Central memory CD8-positive, alpha-beta T cell (primary cell): ENCODE measurements at places on chromosomes 16 and 17.

- DNase-seq, result no peak
These were observed 3.8 kb downstream of the CMIP start for GRCh38 chr16:81448154-81449131.

DNA sequence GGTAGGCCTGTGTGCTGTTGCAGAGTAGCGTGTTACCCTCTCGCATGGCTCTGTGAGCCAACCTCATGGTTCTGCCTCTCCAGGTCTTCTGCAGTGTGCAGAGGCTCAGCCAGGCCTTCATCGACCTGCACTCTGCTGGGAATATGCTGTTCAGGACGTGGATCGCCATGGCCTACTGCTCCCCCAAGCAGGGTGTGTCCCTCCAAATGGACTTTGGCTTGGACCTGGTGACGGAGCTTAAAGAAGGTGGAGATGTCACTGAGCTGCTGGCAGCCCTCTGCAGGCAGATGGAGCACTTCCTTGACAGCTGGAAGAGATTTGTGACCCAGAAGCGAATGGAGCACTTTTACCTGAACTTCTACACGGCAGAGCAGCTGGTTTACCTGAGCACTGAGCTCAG lies 75.8 kb upstream of the ENDOV start:
- DNase-seq, result no peak

DNA sequence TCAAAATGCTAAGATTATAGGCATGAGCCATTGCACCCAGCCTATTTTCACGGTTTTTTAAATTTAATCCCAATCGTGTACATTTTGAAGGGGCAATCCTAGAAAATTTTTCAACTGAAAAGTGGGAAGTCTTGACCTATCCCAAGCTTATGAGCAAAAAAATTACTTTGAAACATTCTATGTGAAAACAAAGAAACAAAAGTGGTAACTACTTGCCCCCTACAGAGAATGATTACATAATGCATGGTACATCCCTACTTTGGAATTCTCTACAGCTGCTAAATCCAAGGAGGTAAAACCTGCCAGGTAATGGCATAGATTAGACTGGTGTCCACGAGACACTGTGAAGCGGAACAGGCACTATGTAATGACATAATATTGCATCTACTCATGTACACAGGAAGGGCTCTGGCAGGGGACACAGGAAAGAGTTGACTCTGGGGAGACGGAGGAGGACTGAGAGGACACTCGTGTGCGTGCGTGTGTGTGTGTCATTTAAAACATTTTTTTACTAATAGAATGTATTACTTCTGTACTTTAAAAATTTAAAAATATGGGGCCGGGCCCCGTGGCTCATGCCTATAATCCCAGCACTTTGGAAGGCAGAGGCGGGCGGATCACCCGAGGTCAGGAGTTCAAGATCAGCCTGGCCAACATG lies 15.7 kb downstream of the ASGR2 start:
- DNase-seq, result no peak

DNA sequence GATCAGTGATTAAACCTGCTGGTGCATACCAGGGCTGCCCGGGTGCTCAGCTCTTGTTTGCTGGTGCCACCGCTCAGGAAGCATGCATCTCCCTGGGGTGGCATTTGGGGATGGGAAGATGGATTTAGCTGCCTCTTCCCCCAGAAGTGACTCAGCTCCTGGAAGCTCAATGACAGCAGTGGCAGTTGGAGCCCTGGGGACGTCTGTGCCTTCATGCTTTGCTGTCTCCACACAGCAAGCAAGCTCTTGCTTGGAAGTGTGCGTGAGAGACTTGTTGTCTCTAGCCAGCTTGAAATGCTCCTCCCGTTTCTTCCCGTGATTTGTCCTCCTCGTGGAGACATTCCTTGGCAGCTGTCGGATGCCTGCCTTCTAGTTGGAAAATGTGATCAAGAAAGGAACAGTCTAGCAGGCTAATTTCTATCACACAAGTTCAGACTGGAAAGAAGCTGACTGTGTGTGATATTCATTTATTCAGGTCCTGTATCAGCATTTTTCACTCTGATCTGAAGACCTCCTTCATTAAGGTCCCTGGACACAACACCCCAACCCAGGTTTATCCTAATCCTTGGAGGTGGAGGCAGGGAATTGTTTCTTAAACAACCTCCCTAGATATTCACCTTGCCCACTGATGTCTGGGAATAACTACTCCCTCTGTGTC lies 73.0 kb downstream of the BMERB1 start:
- no peak for DNase-seq

- no peak for DNase-seq
These were observed 40.3 kb downstream of the HOXB1 start for GRCh38 chr17:48490451-48490892.

GRCh38 chr17:28973425-28973824 lies 22.1 kb upstream of the PHF12 start:
- DNase-seq, result no peak

- no peak for DNase-seq
These were observed 577 bp downstream of the GSPT1 start for GRCh38 chr16:11915114-11915643.

- no peak for DNase-seq
These were observed 14.0 kb downstream of the CEP295NL start for GRCh38 chr17:78888941-78889518.
